AG08396 (cell line): ENCODE measurements at places on chromosomes 6 and 20.

DNA sequence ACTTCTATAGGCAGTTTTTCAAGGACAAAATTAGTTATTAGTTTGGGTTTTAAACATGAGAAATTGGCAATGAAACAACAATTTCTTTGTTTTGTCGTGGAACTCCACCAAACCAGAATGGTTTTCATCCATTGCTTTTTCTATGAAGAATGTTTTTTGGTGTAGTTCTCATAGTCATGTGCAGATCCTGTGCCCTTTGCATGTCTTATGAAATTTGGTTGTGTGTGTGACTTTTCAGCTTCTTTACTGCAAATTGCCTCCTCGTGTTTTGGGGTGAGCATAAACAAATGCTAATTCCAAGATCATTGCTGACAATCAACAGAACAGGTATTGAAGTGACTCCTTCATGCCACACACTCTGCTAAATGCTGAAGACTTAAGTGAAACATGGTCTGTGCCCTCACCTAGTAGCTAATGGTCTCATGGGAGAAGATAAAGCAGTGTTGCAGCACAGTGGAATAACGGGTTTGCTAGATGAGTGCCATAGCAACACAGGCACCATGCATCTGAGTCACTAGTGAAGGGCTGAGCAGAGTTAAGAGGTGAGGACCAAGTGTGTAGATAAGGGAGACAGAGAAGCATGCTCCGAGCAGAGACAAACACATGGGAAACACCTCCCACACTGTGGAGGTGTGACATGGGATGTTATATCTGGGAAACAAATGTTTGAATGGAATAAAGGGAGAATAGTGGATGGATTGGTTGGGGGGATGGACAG, 120.0 kb downstream of the SLC16A10 start:
- no peak for DNase-seq

GRCh38 chr20:33670715-33671499, 3.3 kb downstream of the NECAB3 start:
- no peak for DNase-seq

DNA sequence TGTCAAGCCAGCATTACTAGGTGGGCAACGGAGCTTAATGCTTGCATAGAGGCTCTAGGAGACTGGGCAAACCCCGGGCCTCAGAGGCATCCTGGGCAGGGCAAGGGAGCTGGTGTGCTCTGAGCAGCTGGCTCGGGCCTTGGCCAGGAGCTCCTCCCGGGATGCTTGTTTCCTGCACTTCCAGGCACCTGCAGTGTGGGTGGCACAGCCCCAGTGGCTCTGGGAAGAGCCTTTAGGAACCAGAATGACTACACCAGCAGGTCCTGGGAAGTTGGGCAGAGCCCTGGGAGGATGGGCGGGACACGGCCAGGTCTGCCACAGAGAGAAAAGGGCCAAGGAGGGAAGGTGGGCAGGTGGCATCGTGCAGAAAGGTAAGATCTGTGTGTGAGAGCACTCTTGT, 80.4 kb upstream of the CD93 start:
- no peak for DNase-seq

- DNase-seq: peak; percentile 44
Measured at GRCh38 chr6:113813142-113813541, 44.0 kb upstream of the MARCKS start.

- DNase-seq: no peak
Measured at GRCh38 chr6:111838749-111839484, 34.3 kb downstream of the FYN start.

DNA sequence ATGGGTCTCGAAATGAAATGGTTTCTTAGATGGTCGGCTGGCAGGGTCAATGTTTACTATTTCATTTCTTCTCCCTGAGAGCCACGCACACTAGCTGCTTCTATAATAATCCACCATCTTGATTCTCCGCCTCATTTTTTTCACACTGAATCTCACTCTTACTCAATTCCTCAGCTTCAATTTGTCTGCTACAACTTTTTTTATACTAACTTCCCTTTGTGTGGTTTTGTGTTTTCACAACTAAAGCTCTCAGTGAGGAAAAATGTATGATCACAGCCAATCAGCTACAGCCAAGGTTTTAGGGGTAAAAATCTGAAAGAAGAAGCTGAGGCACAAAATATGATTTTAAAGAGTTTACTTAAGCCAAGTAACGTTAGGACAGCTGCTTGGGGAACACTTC, 1309.4 kb downstream of the EPHA7 start:
- no peak for DNase-seq

- no peak for DNase-seq
Measured at GRCh38 chr6:125584468-125584939, 164.9 kb upstream of the HEY2 start.

GRCh38 chr6:166025149-166025898, 142.3 kb downstream of the TBXT start:
- peak; percentile 60 for DNase-seq
